ENCODE measurements at places on chromosomes 1 and 21. TPM values are rescaled to one million over a fixed set of nuclear protein-coding genes. Genes with fewer than 3 reads are reported as not detected.

SYCP1 gene
- total RNA-seq, result not detected

- no peak for DNase-seq
Observed at GRCh38 chr1:182768963-182769362, 20.6 kb upstream of the NPL start.

GRCh38 chr1:18654599-18654998 is 24.0 kb downstream of the PAX7 start:
- no peak for DNase-seq

GRCh38 chr1:28296401-28297261 is 32.2 kb upstream of the MED18 start:
- no peak for DNase-seq

- DNase-seq, result no peak
Observed at GRCh38 chr1:80593197-80593596, 1207.5 kb upstream of the ADGRL2 start.

CDC20 gene
- 215 TPM for total RNA-seq

ZMYND12 gene
- 0.57 TPM for total RNA-seq

DNA sequence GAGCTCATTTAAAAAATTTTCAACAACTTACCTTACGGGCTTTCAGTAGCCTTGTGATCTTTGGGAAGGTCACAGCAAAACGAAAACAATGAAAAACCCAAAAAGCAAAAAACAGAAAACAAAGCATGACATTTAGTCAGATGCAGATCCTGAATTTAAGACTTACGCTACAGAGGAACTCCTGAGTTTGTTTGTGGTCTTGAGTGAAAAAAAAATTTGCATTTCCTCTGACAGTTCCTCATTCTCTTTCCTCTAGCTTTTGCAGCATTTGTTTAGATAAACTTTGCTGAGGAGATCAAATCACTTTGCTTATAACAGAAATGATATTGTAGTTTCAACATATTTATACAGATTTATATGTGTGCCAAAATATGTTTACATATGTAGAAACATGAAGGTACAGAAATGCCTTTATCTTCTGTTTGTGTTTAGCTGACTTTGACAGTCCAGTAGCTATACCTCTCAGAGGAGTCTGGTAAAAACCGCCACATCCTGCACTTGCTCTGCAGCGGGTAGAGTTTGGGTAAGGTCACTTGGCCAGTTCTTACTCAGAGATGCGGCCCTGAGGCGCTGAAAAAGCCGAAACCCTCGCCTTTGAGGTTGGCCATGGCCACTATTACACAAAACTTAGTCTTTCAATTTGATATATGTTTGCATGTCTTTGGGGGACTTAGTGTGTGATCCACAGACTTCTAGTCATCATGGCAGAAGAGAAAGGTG is 142.5 kb downstream of the TNR start:
- DNase-seq, result no peak

LAMTOR2 gene
- total RNA-seq, result 63.4 TPM

IQGAP3 gene
- total RNA-seq, result 25.6 TPM

DNA sequence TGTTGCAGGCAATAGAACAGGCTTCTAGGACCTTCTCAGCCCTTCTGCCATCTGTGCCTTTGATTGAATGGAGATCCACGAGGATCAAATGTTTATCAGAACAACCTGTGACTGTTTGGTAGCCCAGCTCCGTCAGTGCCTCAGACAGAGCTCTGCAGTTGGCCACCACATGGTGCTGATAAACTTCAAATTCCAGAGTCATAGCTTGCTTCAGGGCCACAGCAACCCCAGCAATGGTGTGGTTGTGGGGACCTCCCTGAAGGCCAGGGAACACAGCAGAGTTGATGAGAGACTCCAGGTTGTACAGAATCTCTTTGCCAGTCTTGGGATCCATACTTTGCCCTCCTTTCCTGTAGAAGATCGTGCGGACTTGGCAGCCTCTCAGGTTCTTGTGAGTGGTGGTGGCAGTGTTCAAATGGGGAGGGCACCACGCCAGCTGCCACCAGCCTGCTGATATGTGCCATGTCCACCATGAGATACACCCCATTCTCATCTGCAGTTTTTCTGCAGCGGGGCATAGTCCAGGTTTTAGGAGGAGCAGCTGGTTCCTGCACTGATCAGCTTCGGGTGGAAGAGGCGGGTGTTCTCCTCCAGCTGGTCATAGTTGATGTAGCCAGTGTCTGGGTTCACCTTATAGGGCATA is 82.9 kb upstream of the ARTN start:
- no peak for DNase-seq

GRCh38 chr1:47590523-47591225 is 152.8 kb downstream of the FOXD2 start:
- no peak for DNase-seq

GRCh38 chr1:197924516-197925123 is 7.4 kb downstream of the LHX9 start:
- DNase-seq, result no peak

GRCh38 chr1:25550155-25550506 is 6.7 kb downstream of the LDLRAP1 start:
- DNase-seq, result no peak

BEND5 gene
- not detected for total RNA-seq

DNA sequence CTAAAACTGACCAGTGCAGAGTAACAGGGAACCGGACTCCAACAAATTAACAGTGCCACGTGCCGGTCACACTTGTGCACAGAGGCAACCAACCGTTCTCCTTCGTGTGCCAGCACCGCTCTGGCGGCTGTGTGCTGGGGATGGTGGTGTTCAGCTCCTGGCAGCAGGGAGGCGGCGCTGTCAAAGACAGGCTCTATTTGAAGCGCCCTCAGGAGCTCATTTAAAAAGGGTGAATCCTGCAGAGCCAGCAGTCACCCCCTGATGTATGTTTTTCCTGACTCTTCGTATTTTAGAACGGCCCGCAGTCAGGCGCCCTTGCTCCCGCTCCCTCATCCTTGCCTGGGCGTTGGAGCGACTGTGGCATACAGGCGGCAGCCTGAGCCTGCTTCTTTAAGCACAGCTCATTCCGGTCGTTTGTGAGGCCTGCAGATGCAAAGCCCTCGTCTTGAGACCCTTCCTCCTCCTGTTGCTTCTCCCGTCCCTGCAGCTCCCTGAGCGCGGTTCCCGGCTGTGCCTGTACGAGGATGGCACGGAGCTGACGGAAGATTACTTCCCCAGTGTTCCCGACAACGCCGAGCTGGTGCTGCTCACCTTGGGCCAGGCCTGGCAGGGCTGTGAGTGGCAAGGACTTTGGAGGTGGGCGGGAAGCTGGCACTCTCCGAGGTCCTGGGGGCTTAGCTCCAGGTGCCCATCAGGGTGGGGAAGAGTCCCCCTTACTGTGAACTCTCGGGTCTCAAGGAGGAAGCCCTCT is 1.1 kb downstream of the DFFB start:
- DNase-seq, result no peak

- DNase-seq, result no peak
Observed at GRCh38 chr1:4133297-4133938, 233.3 kb upstream of the C1orf174 start.

DNA sequence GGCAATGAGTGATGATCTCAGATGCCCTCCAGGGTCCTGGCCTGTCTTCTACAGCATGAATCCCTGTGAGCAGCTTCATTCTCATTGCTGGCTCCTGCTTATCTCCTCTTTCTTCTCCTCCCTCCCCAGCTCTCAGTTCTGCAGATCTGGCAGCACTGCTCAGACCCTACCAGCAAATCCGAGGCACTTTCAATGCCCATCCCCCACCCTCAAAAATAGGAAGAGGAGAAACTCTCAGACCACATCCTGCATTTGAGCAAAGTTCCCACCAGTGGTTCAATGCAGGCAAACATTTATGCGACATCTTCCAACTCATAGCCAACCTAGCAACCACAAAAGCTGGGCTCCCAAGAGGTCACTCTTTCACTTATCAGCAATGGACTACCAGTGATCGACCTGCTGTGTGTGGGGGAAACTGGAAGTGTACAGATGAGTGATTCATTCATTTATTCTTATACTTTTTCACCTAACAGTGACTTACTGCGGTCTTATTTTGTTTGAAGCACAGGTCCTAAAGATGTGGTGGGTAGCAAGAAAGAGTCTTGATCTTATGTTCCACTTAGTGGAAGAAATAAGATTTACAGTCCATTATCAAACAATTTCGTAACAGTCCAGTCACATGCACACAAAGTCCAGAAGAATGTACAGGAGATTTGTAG is 5.8 kb upstream of the CHI3L2 start:
- DNase-seq, result no peak

DNA sequence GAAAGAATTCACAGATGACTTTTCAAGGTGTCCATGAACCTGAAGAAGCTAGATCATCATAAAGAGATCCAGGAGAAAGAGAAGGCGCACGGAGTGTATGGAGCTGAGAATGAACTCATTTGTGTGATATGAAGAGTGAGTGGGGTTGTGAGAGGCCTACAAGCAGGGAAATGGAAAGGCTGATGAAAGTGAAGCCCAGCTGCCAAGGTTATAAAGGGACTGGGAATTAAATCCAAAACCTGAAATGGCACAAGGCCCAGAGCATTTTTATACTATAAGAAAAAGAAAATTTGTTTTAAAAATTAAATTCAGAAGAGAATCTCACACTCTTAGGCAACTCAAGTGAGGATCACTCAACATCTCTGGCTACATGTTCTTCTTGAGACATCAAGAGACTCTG is 43.4 kb downstream of the HSD3B1 start:
- DNase-seq, result no peak

LIPI gene
- not detected for total RNA-seq

GRCh38 chr1:149849947-149850360 is 49.4 kb upstream of the BOLA1 start:
- no peak for DNase-seq

GRCh38 chr1:89710498-89711139 is 77.7 kb downstream of the LRRC8C start:
- no peak for DNase-seq

DNA sequence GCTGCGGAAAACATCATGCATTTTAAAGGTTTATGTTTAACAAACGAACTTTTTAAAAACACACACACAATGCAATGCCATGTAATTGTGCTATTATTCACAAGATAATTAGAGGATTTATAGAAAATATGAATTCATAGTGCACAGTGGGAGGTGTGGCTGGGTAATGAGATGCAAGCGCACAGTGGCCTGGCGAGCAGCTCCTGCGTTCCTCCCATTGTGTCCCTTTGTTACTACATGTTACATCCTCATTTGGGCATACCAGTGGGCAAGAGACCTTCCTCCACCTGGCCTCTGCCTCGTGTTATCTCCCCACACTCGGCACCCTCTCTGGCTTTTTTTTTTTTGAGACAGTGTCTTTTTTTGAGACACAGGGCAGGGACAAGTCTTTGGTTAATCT is 30.0 kb upstream of the TENT5B start:
- DNase-seq, result no peak

BRINP3 gene
- 1.0 TPM for total RNA-seq

DNA sequence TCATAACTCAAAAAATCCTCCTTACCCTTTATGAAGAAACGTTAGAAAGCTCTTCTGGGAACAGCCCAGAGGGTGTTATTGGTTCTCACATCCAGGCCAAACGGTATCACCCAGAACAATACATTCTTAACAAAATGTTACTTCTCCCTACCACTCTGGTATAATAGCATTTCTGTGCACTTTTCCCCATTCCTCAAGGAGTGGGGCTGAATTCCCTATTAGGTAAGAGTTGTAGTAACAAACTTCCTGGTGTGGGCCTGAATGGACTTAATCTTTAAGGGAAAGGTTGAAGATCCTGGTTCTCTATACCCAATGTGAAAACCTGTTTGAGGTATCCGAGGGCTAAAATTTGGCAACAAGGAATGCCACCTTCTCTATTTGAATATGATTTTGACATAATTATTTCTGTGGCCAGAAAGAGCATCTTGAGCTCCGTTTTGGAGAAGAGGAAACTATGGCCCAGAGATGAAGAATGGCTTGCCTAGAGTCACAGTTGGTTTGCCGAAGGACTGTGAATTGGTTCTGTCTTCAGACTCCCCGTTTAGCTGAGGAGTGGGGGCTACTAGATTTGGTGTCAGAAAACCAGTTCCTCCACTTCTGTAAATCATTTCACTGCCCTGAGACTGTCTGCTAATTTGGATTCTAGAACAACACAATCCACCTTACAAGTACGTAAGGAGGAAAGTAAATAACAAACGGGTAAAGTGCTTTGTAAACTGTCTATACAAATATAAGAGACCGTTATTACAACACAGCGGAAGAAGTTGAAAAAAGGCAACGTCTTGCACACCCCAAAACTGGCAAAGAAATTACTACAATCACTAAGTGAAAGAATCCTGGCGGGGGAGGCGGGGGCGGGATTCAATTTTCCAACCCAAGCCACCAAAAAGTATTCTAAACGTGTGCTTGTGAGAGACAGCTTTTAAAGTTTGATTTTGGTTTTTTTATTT is 2.3 kb downstream of the ANP32E start:
- peak; percentile 25 for DNase-seq

- DNase-seq, result no peak
Observed at GRCh38 chr1:222767152-222767571, 30.2 kb downstream of the FAM177B start.

- no peak for DNase-seq
Observed at GRCh38 chr1:89201106-89201794, 2.5 kb upstream of the GBP4 start.

GRCh38 chr21:28834335-28835238 is 158.1 kb downstream of the LTN1 start:
- no peak for DNase-seq

RGS4 gene
- 0.26 TPM for total RNA-seq

DNA sequence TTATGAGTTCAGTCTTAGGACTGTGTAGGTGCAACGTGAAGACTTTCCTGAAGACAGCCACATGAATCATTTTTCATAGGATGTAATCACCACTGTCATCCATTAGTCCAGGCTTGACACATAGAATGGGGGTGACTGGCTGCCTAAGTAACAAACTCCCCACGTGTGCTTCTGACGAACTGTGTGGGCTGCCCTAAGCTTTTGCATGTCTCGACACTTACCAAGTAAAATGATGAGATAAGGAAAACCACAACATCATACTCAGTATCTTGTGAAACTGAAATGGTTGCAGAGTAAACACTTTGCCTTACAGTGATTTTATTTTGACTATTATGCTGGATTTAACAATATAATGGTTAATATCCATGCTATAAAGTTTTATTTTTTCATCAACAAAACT is 19.5 kb downstream of the ERG start:
- DNase-seq, result no peak

GBP2 gene
- total RNA-seq, result 3.0 TPM

DNA sequence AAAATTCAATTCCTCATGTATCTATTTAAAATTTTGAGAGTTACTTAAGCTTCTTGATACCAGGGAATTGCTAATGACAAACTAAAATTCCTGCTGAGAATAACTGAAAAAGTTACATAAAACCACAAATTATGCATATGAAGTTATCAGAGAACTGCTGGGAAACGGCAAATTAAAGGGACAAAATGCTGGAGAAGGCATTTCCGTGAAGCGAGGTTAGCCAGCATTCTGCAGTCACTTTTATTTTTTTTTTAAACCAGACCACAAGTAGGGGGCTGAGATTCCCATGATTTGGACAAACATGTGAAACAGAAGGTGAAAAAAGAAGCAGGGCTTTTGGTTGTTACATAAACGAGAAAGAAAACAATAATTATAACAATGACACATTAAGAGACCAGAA is 737.6 kb upstream of the CHRM3 start:
- DNase-seq, result no peak

Data from Panc1 (cell line).